ENCODE measurements at places on chromosomes 13 and 19. TPM values are rescaled to one million over a fixed set of nuclear protein-coding genes. Genes with fewer than 3 reads are reported as not detected.

The RUBCNL gene
- total RNA-seq: 0.17 TPM

The EFNB2 gene
- 83.2 TPM for total RNA-seq

The PRSS57 gene
- not detected for total RNA-seq

The KIR3DL2 gene
- not detected for total RNA-seq

The CACNA1A gene
- under 0.01 TPM for total RNA-seq

The KIR2DL3 gene
- not detected for total RNA-seq

The NLRP7 gene
- total RNA-seq: not detected

The ZNF730 gene
- total RNA-seq: 0.54 TPM

The FAAP24 gene
- 2.2 TPM for total RNA-seq

The SERTM1 gene
- 0.09 TPM for total RNA-seq

The FIZ1 gene
- total RNA-seq: 2.7 TPM

The ZNF473 gene
- total RNA-seq: 6.5 TPM

The SLC10A2 gene
- not detected for total RNA-seq

The LRRC63 gene
- not detected for total RNA-seq

The CRX gene
- not detected for total RNA-seq

The SOX1 gene
- not detected for total RNA-seq

The ARHGEF18 gene
- total RNA-seq: 16.4 TPM

The RNF17 gene
- not detected for total RNA-seq

The GGN gene
- total RNA-seq: not detected

The PSG3 gene
- not detected for total RNA-seq

The SMARCA4 gene
- 36.7 TPM for total RNA-seq

The NCR1 gene
- not detected for total RNA-seq

The ELANE gene
- total RNA-seq: not detected

The ZNF536 gene
- not detected for total RNA-seq

The PODNL1 gene
- not detected for total RNA-seq

The ZNF99 gene
- not detected for total RNA-seq

The GIPR gene
- under 0.01 TPM for total RNA-seq

The MAP3K10 gene
- 5.5 TPM for total RNA-seq

The SCEL gene
- total RNA-seq: not detected

The S1PR2 gene
- total RNA-seq: 0.43 TPM

The CLIP3 gene
- 2.8 TPM for total RNA-seq

The CYP2F1 gene
- not detected for total RNA-seq

The ZNF780B gene
- total RNA-seq: 6.5 TPM

The CD22 gene
- total RNA-seq: 0.26 TPM

The ANGPTL8 gene
- total RNA-seq: not detected

The ZNF665 gene
- total RNA-seq: 2.5 TPM

The IL11 gene
- total RNA-seq: not detected

The TNFSF13B gene
- total RNA-seq: 0.69 TPM

The KIR2DL4 gene
- not detected for total RNA-seq

The ZNF724 gene
- total RNA-seq: 3.7 TPM

The HIPK4 gene
- total RNA-seq: under 0.01 TPM

The LGALS7 gene
- total RNA-seq: not detected

The VAV1 gene
- total RNA-seq: under 0.01 TPM

The PAK4 gene
- 3.1 TPM for total RNA-seq

The NAPSA gene
- under 0.01 TPM for total RNA-seq

The KLF1 gene
- 0.09 TPM for total RNA-seq

The FCAR gene
- not detected for total RNA-seq

The ERF gene
- total RNA-seq: 25.5 TPM
